ENCODE measurements at places on chromosomes 7 and 10.

- no peak for DNase-seq
These were observed 3.9 kb downstream of the GRID2IP start for GRCh38 chr7:6547400-6547799.

GRCh38 chr7:134886353-134887057 lies 99.8 kb upstream of the AGBL3 start:
- peak; percentile 76 for DNase-seq

DNA sequence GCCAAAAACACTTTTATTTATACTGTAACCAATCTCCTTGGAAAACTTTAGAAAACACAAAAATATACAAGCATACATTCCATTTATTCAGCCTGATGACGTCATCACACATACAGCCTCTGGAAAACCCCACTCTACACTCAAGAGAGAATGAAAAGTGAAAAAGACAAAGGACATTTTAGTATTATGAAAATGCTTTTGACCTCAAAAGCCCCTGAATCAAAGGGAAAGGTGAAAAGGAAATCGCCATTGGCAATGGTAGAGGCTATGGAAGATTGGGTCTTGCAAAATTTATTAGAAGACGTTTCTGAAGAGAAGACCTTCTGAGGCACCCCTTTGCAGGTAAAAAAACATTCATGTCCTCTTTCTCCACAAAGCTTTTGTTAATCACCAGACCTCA lies 82.9 kb upstream of the STRIP2 start:
- peak; percentile 4 for DNase-seq

DNA sequence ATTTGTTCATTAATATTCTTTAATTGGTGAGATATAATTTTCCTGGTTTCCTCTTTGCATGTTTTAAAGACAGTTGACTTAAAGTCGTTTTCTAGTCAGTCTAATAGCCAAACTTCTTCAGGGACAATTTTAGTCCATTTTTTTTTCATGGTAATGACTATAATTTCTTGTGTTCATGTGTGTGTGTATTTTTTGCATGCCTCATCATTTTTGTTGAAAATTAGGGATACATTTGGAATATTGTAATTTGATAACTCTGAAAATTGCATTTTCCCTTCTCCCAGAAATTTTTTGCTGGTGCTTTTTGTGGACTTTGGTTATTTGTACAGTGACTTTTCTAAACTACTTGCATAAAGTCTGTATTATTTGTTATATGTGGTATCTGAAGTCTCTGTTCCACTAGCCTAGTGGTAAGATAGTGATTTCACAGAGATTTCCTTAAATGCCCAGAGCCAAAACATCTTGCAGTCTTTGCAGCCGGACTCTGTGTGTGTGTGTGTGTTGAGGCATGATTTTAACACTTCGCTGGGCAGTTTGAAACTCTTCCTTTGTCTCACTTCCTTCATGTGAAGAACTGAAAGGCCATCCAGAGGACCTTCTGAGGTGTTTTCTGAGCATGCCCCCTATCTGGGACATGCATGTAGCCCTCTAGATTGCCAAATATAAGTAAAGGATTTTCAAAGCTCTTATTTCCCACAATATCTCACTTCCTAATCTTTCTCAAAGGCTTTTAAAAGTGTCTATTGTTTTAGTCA lies 40.9 kb upstream of the ZNF365 start:
- DNase-seq, result no peak

DNA sequence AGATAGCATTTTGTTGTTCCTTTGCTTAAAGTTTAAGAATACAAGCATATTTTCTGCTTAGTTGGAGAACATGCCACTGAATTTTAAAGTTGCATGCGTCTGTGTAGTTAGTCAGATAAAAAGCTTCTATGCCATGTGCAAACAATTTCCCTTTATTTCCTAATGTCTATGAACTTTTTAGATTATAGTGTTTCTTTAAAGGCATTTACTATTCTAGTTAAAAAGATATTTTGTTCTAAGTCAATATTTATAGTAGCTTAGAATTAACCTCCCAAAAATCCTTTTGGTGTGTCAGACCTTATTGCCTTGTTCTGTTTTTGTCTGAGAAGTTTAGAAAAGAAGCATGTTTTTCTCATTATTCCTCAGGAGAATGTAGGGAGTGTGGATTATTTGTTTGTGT lies 99.0 kb upstream of the GATA3 start:
- no peak for DNase-seq

DNA sequence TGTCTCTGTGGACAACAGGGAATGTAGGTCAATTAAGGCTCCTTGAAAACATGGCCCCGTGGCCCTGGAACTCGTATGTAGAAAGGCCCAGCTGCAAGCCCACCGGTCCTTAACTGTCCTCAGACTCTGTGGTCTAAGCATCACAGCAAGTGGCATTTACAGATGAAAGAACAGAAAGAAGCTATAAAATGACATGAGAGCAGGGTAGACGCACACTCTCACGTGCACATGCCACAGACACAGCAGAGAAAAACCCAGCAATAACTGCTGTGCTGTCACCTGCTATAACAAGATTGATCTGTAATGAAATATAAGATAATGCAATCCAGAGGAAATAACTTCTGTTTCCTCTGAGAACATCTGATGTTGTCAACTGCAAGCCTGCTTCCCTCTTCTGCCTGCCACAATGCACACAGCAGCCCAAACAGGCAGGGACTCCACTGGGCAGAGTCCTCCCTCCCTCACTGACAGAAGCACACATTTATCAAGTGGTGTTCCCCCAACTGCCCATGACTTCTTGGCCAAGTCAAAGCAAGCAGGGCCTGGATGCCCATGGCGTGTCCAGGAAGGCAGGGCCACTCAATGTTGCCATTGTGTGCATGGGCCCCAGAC lies 63.9 kb downstream of the GFRA1 start:
- DNase-seq, result no peak

- DNase-seq, result no peak
These were observed 28.6 kb upstream of the TMEM178B start for GRCh38 chr7:141045126-141045841.

GRCh38 chr7:97733276-97734161 lies 1.6 kb downstream of the TAC1 start:
- no peak for DNase-seq

DNA sequence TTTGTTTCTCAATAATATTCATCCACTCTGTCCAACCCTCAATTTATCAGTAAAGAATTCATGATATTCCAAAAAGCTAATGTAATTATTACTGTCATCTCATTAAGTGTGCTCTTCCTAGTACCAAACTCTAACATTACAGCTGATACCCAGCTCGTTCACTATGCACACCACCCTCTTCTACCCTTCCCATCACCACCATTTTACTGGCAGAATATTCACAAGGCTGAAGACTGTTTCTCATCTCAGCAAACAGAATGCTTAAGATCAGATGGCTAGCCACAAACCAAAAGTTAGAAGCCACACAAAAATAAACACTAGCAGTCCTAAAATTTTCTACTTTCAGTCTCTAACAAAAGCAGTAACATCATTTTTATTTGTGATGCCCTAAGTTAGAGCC lies 121.5 kb downstream of the SRPK2 start:
- DNase-seq, result no peak

DNA sequence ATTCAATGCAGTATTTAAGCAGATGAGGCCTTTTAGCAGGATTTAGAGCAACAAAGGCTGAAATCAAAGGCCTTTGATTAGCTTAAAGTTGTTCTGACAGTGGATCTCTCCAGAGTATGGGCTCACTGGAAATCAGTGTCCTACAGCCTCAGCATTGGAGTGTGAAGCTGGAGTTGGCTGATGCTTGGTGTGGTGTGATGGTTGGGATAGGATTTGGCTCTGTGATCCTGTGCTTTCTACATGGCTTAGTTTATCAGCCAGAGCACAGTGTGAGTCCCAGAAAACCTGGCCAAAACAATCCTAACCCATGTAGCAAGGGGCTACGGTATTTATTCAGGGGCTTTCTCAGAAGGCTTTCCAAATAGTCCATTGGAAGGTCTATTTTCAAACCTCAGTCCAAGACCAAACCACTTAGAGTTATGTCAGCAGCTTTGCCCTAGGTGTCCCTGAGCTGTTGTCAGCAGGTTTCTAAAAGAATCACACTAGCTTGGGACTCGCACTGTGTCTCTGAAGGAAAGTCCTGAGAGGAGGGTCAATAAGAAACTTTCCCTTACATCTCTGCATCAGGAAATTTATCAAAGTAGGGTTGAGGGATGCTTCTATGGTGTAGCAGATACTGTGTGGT lies 65.4 kb upstream of the ANKRD1 start:
- DNase-seq, result no peak

GRCh38 chr7:29328045-29328444 lies 133.5 kb downstream of the CHN2 start:
- DNase-seq, result no peak

DNA sequence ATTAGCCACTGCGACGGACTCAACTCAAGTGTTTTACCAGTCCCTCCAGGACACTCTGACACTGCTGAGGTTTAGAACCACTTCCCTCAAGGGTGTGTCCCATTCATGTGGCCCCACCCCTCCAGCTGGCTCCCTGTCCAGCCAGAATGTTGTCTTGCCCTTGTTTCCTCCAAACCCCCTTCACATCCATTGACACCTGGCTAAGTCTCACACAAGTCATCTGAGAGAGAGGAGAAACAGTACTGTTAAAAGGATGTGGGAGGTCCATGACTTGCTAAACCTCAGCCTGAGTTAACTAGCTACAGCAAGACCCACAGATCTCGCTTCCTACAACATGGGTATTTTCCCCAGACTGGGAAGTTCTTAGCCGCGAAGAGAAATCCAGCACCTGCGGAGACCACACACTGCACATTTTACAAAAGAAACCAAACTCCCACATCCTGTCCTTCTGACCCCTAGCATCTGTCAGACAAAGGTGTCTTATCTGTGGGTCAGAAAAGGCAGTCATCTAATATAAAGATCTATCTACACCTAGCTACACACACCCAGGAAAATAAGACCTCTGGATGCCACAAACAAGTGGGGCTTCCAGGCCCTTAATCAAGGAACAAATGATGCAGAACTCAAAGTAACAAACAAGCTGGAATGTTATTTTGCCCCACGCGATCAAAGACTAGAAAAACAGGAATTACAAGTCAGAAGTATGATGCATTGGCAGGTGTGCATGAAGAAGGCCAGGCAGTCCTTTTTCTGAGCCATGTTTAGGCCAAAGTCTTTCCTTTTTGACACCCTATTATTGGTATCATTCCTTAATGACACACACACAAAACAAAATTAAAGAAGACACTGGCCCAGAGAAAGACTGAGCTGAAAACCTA lies 13.9 kb downstream of the OSBPL3 start:
- no peak for DNase-seq

GRCh38 chr10:57925045-57925444 lies 342.6 kb downstream of the IPMK start:
- DNase-seq, result no peak

DNA sequence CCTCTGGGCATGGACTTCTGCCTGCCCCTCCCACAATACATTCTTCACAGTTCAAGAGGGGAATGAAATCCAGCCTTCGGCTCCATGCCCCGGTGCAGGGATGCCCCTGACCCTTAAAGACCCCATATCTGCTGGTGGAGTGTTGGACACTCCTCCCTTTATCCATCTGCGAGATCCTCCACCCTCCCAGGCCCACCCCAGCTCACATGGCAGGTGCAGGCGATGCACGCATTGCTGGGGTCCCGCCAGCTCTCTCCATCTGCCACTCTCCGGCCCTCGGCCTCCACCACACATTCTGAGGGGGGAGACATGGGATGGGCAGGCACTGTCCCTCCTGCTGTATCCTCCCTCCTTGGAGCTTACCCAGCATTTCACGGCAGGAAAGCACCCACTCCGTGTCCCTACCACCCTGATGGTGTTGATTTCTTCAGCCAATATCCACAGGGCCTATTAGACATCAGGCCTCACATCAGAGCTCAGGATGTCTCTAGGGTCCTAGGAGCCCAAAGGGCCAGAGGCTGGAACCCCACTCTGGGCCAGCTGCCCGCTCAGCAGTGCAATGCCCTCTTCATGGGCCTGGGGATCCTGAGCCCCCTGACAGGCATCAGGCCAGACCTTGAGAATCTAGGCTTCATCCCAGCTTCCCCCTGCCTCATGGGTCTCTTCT lies 18.3 kb downstream of the ATP6V1F start:
- DNase-seq, result no peak

- DNase-seq, result no peak
These were observed 201.5 kb downstream of the PRPF18 start for GRCh38 chr10:13788320-13788600.

DNA sequence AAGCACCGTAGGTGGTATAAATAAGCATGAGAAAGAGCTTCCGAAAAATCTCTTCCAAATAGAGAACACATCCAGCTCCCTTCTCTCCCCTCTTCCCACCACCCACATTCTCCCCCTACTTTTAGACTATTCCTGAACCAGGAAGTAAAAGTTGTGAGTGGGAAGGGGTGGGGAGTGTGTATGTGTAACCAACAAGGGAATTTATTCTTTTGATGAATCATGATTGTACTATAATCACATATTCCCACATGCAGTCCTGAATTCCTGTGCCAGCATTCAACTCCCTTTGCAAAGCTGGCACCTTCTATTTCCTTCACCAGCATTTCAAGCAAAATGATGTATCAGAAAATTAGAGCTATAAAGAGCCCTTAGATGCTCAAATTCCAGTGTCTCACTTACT lies 230.6 kb upstream of the CHRM2 start:
- peak; percentile 6 for DNase-seq

All from fibroblast of upper back skin (primary cell).